Body of pancreas (tissue), 4 donors: ENCODE measurements at places on chromosomes 7 and 10.

- no peak for DNase-seq
Observed at GRCh38 chr10:103645141-103646054, 151.9 kb downstream of the NEURL1 start.

DNA sequence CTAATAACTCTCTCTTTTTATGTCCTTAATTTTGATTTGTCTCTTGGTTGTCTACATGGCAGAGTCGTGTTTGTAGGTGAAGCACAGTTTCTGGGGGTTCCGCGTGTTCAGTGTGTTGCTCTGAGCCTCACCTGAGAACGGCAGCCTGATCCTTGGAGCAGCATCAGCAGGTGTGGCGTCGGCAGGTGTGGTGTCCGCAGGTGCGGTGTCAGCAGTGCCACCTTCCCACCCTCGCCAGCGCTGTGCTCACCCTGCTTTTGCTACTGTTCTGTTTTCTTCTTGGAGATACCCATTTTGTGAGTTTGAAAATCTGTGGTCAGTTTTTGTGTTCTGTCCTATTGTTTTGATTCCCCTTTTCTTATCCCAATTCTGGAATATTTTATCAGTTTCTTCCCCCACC, 406.6 kb downstream of the GLRX3 start:
- no peak for DNase-seq

- DNase-seq: no peak
Observed at GRCh38 chr7:19381321-19381720, 236.1 kb upstream of the FERD3L start.

- no peak for DNase-seq
Observed at GRCh38 chr7:68235937-68236336, 1239.3 kb downstream of the TYW1 start.

GRCh38 chr10:13302821-13303555, 3.1 kb upstream of the PHYH start:
- DNase-seq: no peak

GRCh38 chr10:64484811-64485330, 963.7 kb downstream of the REEP3 start:
- DNase-seq: no peak

DNA sequence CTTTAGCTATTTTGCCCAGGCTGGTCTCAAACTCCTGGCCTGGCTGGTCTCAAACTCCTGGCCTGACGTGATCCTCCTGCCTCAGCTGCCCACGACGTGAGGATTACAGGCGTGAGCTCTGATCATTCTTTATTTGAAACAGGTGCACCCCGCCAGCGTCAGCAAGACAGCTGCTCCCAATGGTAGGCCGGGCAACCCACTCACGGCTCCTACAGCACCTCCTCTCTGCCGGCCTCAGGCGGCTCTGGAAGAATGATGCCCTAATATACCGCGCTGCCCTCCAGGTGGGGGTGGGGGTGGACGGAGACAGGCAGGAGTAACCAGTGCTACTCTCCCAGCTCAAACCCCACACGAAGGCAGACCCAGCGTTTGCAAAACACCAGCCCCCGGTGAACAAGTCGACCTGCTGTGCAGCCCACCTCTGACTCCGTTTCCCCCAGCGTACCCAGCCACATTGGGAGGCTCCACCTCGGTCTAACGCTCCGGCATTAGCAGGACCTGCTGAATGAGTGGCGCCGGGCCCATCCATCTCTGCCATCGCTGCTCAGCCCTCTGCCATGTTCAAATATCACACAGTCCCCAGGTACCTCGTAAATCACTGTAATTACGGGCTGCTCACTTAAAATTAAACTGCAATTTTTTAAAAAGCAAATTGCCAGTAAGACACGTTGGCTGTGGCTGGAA, 148.6 kb downstream of the ELFN1 start:
- DNase-seq: no peak

- no peak for DNase-seq
Observed at GRCh38 chr7:28804990-28805389, 153.1 kb downstream of the TRIL start.

- DNase-seq: no peak
Observed at GRCh38 chr7:83908526-83908925, 259.6 kb upstream of the SEMA3E start.

DNA sequence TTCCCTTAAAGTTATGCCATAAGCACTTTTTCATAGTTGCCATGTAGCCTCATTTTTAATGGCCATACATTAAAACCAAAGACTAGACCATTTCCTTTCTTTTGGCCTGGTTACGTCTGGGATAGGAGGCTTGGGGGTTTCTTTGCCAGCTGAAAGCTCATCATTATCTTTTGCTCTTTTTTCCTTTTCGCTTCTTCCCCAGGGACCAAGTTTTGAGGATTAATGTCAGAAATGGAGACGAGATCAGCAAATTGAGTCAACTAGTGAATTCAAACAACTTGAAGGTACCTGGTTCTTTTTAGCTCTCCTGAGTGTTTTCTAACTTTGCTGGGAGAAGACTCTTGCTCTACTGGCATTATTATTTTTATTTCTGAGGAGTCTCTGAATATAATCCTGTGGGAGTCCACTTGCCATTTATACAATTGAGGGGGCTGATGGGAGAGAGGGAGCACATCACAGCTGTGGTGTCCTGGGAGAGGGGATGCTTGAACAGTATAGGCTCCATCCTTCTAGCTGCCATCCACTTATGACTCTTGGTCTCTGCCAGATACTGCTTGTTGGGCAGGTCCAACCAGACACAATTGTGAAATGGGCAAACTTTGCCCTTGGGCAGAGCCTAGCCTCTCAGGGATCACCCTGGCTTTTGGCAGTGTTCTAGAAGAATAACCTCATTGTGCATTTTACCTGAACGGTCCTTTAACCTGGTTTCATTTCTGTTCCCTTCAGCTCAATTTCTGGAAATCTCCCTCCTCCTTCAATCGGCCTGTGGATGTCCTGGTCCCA, 5.8 kb downstream of the CPA4 start:
- no peak for DNase-seq

DNA sequence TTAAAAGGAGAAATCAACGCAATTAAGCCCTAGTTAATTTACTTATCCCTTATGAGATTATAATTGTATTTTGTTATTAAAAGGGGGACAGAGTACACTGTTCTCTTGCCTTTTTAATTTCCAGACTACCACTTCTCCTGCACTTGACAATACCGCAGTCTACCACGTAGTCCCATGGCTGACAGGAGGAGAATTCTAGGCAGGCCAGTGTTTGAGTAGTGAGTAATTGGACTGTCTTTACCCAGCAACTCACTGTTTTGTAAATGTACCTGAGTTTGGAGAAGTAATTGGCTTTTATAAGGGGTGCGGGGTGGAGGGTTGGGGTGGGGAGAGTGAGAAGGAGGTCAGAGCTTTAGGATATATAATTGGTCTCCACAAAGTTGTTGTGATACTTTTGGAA, 85.4 kb downstream of the CFTR start:
- DNase-seq: no peak

DNA sequence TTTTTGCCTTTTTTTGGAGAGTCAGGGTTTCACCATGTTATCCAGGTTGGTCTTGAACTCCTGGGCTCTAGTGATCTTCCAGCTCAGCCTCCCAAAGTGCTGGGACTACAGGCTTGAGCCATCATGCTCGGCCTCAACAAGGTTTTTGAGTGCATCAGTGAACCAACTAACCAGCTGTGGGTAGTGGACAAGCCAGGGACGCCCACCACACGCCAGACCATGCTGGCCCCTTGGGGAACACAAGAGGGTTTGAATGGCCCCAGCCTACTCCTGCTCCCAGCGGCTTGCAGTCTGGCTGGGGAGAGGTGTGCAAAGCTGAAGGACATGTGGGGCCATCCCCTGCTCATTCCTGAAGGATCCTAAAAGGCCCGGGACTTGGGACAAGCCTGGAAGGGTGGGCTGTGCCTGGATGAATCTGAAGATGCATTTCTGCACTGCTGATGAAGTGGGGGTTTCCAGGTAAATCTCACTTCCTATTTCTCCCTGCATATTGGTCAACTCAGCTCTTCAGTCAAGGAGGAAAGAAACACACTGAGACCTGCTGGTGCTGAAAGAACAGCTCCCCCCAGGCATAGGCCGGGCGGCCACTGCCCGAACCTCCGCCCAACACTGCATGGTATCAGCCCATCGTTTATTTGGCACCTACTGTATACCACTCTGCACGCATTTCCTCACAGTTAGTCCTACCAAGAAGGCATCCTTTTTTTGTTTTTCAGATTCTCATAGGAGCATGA, 6.9 kb downstream of the MMD2 start:
- DNase-seq: no peak

- DNase-seq: no peak
Observed at GRCh38 chr7:73442903-73443500, 9.4 kb downstream of the FZD9 start.

DNA sequence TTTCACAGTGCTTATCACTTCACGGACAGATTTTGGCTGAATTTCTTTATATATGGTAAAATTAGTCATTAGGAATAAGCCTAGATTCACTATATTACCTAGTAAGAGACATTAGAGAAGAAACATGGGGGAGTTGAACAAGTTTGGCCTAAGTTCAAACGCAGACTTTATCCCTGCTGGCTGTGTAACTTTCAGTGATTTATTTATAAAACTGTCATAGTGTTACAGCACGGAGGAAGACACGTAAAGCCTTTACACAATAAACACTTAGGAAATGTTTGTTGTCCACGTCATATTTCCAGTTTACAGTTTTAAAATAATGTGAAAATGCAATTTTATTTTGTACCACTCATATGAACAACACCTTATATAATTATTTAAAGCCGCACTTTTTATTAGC, 661.5 kb downstream of the MAGI2 start:
- DNase-seq: no peak

DNA sequence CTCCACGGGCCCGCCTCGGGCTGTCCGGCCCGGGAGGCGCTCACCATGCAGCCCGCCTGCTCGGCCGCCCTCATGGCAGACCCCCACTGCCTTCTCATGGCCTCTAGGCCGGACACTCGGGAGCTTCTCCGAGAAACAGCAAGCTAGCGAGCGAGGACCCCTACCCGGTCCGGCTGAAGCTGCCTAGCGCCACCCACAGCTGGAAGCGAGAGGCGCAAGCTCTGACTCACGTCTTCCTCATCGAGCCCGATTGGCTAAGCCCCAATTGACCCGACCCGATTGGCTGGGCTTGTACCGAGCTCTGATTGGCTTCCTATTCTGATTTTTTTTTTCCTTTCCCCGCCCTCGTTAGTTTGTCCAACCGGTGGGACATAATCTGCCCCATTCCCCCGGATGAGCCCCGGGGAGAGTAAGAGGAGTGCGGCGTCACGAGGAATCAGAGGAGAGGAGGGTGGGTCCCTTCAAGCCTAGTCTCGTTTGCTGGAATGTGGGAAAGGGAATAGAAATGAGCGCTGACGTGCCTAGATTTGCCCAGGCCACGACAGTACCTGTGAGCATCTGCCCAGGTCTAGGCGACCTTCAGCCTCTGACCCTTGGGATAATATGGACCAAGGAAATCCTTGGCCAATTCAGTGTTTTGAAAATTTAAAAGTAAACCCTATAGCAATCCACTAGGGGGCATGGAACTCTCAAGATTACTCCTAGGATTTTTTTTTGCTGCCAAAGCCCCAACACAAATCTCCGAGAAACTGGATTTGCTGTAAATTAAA, at the start of gene TYSND1:
TYSND1 (minus strand) TSS at position 212 of the 770 bp plus-strand sequence; CDS start at position 98, 114 bp downstream.
- DNase-seq: peak; percentile 99

DNA sequence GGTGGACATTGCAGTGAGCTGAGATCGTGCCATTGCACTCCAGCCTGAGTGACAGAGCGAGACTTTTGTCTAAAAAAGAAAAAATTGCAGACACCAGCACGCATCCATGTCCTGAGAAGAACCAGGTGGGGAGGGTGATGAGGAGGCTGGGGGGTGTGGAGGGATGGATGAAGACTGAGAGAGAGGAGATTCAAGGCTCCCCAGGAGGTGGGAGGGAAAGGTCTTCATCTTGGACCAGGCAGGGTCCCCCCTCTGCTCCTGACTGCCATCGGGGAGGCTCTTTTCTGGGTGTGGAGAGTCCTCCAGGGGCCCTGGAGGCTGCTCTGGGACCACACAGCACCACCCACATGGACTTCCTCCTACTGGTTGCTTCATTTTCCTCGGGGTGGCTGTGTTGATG, 1.5 kb downstream of the SCART1 start:
- no peak for DNase-seq

DNA sequence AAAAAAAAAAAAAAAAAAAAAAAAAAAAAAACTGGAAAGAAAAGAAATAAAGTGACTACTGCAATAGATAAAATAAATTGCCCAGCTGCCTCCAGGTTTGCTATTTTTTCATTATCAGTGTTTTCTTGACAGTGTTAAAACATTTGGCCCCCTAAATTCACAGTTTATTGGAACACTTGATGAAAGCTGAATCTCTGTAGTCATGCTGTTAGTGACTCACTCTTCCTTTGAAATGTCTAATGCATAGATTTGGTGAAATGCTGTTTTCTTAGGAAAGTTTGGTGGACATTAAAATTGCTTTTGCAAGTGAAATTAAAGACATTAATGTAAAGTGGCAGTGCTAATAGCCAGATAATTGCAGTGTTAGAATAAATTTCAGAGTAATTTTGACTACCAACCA, 785.2 kb downstream of the NRG3 start:
- no peak for DNase-seq
